Activated naive CD4-positive, alpha-beta T cell (primary cell): ENCODE measurements at places on chromosomes 2 and 18.

- no peak for DNase-seq
Observed at GRCh38 chr2:72083751-72084583, 63.7 kb downstream of the CYP26B1 start.

- DNase-seq = no peak
Observed at GRCh38 chr2:144500563-144500962, 19.4 kb downstream of the ZEB2 start.

- DNase-seq = no peak
Observed at GRCh38 chr2:161995553-161996016, 78.4 kb downstream of the DPP4 start.

DNA sequence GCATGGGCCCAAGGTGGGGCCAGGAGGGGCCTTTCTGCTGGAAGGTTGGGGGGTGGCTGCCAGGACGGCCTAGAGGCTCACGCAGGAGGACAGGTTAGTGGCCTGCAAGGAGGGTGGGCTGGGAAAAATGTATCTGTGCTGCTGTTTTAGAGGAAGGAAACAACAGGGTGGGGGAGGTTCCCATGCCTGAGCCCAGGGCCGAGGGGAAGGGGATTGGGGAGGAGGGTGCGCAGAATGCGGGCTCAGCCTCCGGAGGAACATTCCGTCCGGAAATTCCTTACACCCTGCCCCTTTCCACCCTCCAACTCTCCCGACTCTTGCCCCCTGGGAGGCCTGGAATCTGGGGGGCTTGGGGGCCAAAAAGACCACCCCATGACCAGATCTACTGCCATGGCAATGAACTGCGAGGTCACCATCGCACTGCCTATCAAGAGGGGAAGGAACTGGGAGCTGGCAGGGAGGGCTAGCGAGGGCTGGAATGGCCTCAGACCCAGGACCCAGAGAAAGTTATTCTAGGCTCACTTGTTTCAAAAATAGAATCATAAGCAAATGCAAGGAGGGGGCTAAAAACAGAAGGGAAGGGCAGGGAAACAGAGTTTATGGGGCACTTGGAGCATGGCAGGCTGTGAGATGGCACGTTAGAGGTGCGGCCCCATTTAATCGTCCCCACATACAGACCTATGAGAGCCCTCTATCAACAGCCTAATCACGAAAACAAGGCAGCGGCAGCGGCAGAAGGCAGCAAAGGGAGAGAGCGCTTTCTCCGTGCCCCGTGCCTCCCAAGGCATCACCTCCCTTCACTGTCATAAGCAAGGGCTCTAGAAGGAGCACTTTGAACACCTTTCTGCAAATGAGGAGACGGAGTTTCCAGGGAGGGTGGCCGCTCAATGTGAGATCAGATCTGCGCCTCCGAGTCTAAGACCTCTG is 90.4 kb downstream of the TNS1 start:
- no peak for DNase-seq

DNA sequence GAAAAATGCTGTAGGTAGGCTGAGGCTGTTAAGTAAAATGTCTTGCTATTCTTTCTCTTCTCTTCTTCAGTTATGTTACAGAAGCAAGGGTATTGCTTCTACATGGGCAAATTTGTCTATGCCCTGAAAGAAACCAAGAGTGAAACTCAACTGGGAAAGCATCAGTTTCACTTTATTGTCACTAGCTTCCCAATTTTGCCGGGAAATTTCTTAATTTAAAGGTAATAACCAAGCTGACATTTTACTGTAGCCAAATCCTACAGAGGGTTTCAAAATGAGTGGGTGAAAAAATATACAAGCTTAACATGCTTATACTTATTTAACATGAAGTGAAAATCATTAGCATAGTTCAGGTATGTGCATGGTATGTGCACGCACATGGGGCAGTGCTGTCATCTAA is 3.2 kb downstream of the TANK start:
- no peak for DNase-seq

DNA sequence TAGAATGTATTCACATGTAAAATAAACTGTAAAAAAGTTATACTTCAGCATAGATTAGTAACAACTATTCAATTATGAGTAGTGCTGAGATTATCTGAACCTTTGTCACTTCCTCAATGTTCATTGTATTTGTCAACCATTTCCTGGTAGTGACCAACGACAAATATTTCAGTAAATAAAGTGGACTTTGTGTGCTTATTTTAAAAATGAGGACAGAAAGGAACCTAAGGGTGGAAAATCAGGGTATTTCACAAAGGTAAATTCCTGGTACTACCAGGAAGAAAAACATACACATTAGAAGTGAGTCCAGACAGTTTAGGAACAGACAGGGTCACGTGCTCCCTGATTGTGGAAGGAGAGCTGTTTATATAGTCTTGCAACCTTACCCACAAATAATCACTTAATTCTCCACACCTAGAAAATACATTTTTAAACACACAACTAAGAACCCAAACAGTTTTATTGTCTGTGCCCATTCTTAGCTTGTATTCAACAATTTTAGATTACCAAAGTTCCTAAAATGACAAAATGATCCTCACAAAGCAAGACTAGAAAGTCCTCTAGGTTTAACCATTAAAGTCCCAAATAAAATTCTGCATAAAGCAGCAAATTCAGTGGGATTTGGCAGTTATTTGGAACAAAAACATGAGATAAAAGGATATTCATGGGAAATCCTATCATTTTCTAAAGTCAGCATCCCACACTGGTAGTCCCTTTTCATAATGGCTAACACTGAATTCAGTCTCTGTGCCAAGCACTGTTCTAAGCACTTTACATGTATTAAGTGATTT is 28.2 kb downstream of the PELI1 start:
- DNase-seq = no peak

DNA sequence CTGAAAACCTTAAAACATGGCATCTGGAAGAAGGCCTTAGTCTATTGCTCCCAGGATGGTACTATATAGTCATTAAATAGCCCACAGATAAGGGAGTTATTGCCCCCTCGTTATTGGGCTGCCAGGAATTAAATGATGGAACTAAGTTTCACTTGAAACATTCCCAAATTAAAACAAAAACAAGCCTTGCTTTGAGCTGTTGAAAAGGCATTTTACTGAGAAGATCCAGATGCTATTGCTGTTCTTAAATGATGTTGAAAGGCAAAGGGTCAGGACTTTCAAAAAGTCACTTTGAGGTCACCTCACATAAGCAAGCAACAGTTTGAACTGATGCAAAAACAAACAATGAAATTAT is 2.0 kb upstream of the AMMECR1L start:
- no peak for DNase-seq

DNA sequence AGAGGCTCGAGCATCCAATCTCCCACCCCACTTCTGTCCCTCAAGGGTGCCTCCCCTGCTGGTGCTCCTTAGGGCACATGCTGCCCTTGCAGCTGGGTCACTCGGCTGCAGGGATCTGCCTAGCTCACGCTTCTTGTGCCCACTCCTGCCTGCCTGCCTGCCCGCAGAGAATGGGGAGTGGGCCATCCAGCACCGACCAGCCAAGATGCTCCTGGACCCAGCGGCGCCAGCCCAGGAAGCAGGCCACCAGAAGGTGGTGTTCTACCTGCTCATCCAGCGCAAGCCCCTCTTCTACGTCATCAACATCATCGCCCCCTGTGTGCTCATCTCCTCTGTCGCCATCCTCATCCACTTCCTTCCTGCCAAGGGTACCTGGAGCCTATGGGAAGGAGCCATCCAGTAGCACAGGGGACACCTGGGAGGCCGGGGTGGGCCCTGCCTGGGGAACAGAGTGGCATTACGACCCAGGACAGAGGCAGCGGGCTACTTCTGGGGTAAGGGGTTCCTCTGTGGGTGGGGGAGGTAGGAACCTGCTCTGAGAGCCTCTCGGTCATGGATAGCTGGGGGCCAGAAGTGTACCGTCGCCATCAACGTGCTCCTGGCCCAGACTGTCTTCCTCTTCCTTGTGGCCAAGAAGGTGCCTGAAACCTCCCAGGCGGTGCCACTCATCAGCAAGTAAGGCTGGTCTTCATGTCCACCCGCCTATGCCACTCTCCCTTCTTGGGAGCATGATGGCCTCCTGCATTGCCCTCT is 3.4 kb downstream of the CHRNG start:
- no peak for DNase-seq

DNA sequence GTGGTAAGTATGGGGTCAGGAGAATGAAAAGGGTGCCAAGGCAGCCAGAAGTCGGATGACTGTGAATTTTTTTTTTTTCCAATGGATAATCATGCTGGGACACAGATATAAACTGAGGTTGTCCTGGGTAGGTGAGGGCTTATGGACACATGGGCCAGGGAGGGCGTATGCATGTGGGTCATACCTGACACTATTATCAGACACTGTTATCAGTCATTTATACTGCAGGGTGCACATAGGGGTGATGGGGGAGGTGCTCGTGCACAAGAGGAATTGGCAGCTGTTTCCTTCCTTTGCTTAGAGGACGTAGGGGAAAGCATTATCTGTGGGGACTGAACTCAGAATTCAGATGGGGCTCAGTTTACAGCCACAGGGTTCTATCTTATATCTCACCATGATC is 10.1 kb downstream of the CTIF start:
- no peak for DNase-seq

GRCh38 chr2:112074506-112074905 is 19.4 kb downstream of the TMEM87B start:
- no peak for DNase-seq

GRCh38 chr2:12381543-12382325 is 335.0 kb upstream of the TRIB2 start:
- no peak for DNase-seq

DNA sequence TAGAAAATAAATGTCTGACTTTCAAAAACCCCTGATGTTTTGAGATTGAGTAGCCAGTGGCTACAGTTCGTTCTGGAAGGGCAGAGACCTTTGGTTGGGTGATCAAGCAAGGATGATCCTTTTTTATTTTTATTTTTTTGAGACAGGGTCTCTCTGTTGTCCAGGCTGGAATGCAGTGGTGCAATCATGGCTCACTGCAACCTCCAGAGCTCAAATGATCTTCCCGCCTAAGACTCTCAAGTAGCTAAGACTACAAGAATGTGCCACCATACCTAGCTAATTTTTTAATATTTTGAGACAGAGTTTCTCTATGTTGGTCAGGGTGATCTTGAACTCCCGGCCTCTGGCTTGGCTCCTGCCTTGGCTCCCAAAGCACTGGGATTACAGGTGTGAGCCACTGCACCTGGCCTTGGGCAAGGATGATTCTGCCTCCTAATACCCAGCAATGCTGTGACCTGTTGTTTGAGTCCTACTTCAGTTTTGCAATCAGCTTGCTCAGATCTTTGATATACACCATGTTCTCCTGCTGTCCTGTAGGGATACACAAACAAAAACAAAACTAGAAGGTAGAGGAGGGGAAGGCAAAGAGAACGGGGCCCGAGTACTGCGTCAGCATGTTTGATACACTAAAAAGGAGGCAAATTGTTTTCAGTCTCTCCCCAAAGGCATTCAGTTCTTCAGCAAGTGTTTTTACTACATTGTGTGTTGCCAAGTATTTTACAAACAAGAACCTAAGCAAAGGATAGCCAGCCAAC is 59.2 kb upstream of the LYPD6B start:
- DNase-seq = no peak

DNA sequence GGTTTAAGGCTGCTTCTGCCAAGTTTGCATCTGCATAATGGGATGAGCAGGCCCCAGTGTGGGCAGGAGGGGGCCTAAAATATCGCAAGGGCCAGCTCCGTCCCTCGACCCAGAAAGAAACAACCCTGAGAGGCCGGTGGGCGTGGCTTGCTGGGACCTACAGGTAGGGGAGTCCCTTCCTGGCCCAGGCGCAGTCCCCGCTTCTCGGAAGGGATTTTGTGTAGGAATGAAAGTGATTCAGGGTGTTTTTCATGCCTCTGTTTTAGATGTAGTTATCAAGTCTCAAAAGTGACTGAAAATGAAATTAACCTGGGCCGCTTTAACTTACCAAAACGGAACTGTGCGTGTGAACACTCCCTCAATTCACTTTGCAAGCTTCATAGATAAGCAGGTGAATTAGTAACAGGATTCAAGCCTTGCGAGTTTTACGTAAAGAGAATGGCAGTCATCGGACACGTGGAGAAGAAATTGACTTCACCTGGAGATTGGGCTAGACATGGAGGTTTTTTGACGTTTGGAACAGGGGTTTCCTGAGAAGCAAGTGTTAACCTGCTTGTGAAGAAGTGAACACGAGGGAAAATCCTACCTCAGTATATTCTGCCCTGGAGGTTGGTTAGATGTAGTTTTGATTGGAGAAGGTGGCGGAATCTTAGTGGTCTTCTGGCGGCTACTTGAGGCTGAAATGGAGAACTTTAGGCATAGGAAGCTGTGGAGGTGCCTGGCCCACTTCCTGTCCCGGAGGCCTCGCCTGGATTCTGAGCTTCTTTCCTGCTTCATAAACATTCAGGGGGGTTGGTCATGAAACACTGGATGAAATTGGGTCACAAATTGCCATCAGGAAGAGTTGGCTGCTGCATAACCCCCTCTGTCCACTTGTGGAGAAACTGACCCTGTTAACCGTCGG is 1.7 kb downstream of the NCK2 start:
- DNase-seq = peak; percentile 79

GRCh38 chr18:79405019-79405780 is 9.5 kb downstream of the NFATC1 start:
- DNase-seq = no peak

GRCh38 chr18:10074110-10074509 is 160.3 kb downstream of the VAPA start:
- no peak for DNase-seq

DNA sequence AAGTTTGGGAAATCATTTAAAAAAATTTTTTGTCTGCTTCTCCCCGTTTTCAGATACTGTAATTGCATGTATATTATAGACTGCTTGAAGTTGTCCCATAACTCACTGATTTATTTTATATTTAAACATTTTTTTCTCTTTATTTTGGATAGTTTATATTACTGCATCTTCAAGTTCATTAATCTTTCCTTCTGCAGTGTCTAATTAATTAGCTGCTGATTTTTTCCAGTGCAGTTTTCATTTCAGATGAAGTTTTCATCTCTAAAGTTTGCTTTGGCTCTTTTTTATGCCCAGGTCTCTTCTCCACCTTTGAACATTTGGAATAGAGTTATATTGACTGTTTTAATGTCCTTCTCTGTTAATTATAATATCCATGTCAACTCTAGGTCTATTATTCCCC is 9.3 kb downstream of the CLIP4 start:
- DNase-seq = no peak

GRCh38 chr2:240289701-240290431 is 145.6 kb upstream of the GPC1 start:
- no peak for DNase-seq

DNA sequence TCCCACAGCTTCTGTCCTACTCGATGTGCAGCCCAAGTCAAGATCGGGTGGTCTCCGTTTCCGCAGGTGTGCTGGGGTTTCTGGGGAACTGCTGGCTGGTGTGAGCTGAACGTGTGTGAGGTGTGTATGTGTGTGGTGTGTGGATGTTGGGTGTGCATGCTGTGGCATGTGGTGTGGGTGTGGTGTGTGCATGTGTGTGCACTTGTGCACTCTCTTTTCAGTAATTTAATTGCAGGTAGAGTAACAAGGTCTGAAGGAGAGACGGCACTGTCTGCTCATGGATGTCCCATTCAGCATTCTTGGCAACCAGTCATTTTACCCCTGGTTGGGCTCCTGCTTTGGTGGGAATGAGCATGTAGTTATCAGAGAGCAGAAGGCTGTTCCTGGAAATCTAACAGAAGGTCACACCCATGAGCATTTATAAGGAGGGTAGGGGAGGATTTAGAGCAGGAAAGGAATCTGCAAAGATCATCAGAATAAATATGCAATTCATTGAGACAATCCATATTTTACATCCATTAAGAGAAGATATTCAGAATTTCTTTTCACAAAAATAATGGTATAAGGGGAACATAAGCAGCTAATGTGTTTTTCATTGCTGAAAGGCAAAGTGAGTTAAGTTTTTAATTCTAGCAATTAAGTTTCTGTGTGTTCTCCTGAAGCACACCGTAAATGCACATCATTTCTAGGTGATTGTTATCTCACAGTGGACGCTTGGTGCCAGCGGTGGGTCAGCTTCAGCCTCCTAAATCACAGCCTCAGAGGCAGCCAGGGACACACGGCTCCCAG is 60.7 kb downstream of the ADI1 start:
- no peak for DNase-seq
